ENCODE measurements at places on chromosomes 6 and 20.

DNA sequence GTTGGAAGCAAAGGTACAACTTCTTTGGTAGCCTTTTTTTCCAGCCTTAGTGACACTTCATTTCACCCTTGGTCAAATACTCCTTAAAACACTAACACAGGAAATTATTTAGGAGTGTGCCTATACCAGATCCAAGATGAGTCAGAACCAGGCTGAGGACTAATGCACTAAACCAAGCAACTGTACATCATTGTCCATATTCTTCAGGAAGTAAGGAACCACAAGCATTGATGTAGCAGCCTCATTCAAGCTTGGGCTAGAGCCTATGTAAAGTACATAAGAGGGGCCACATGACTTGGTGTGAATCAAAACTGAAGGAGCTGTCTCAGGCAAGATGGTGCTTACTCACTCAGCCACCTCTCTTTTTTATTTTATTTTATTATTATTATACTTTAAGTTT is 20.7 kb upstream of the ADGB start:
- no peak for DNase-seq

- no peak for DNase-seq
Observed at GRCh38 chr20:43186312-43186711, 3.4 kb downstream of the PTPRT start.

GRCh38 chr6:129638055-129638684 is 71.8 kb downstream of the ARHGAP18 start:
- DNase-seq = no peak

GRCh38 chr6:136069119-136069518 is 181.0 kb downstream of the MTFR2 start:
- DNase-seq = no peak

DNA sequence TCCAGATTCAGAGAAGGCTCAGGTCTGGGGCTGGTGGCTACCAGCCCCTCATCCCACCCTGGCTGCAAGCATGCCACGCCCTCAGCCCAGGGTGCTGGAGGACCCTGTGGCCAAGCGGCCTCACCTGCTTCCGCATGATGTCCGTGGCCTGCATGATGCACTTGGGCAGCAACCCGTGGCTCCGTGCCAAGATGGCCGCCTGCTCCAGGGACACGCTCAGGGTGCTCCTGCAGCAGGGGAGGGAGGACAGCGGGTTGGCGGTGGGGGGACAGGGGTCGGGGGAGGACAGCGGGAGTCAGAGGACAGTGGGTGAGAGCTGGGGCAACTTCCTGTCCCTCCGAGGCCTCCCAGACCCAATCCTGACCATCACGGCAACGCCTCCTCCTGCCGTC is 200.1 kb downstream of the PREX1 start:
- DNase-seq = no peak

DNA sequence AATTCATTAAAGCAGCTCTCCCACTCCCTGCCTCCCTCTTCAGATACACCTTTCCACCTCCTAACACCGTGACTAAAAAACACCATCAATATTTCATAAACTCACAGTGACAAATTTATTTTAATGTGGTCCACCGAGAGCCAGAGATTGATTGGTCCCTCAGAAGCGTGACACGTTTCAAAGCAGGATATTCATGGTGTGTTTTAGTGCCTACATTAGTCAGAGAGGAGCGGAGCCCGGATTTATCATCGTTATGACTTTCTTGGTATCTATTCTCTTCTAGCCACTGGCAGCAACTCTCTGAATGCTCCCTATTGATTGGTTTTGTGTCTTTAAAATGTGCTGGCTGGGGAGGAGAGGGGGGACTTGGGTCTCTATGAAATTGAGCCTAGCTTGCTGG is 265.3 kb downstream of the DHX35 start:
- DNase-seq = no peak

Data from CD4-positive, alpha-beta T cell (primary cell).